ENCODE measurements at places on chromosomes 4 and X. TPM values are rescaled to one million over a fixed set of nuclear protein-coding genes. Genes with fewer than 3 reads are reported as not detected.

DNA sequence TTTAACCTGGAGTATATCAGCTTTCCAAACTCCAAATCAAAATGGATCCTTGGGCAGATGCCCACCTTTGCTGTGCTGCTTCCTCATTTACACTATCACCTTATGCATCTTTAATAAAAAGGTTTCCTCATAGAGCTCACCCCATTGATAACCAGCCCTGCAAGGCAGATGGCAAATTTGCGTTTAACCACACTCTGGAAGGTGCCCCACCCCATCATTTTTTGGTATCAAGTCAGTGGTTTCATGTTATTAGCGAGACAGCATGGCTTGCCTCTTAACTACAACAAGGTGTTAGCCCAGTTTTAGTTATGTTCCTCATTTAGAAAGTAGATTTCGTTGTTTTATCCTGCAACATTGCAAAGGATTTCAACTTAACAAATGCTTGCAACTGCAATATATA, 214.0 kb upstream of the WDFY3 start:
- H3K27me3 ChIP-seq = no peaks in the 10 kb centered on the region
- H3K27ac ChIP-seq = no peak overlapping the region
- DNase-seq = no peak
- H3K4me3 ChIP-seq = no peak overlapping the region
- H3K4me1 ChIP-seq = no peaks in the 10 kb centered on the region
- H3K36me3 ChIP-seq = no peaks in the 10 kb centered on the region

ABLIM2 gene
- total RNA-seq = 4.8 TPM

DNA sequence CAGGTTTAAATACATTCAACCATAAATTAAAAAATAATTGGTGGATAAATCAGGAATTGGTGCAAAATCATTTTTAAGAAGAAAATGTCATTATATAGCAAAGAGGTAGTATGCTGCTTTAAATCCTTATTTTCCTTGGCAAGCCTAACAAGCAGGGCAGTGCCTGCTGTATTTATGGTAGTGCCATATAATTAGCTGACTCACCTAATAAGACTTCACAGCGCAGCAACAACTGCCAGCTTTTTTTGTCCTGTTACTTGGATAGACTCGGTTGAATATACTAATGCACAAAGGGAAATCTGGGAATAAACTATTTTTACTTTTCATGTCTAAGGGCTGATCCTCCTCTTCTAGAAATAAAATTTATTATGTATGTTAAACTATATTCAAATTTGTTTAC, 99.1 kb downstream of the SNCA start:
- H3K36me3 ChIP-seq = no peaks in the 10 kb centered on the region
- no peak for DNase-seq
- no peak overlapping the region for H3K4me3 ChIP-seq

- no peak for DNase-seq
- H3K36me3 ChIP-seq = peaks cover 4% of the 10 kb centered on the region
- H3K27ac ChIP-seq = no peak overlapping the region
- H3K27me3 ChIP-seq = no peaks in the 10 kb centered on the region
- no peaks in the 10 kb centered on the region for H3K4me1 ChIP-seq
These were observed 22.7 kb downstream of the PNPLA4 start for GRCh38 chrX:7904562-7904961.

DNA sequence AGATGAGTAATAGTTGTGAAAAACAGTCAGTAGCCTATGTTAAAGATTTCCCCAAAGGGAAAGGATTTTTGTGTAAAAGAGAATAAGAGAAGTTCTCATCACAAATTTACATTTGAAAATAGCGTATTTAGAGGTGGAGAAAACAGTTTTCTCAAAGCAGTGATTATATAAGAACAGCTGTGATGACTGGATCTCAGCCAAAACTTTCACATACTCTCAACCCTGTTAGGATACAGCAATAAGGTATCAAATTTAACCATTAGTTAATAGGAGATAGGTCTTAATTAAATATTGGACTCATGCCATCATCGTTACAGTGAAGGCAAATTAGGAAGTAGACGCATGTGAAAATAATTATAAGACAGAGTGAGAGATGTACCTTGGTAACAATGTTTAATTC, 622.7 kb downstream of the PCDH18 start:
- no peak for DNase-seq
- no peaks in the 10 kb centered on the region for H3K4me1 ChIP-seq
- H3K27me3 ChIP-seq = no peaks in the 10 kb centered on the region
- H3K27ac ChIP-seq = no peak overlapping the region
- no peaks in the 10 kb centered on the region for H3K36me3 ChIP-seq
